ENCODE measurements at places on chromosomes 4 and X.

DNA sequence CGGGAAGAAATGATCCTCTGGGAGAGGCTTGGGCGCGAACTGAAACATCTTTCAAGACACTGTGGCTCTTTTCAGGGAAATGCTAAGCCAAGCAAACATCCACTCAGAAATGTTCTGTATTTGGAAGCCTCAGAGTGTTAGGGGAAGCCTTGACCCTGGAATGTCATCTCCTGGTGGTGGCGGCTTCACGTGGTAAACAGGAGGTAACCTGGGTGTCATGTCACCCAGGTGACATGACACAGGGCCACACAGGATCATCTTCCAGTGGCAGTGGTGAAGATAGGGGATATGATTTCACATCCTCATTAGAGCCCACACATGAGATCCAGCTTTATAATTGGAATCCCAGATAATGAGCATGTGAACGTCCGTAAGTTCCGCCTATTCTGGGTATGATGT lies 140.0 kb downstream of the TBL1X start:
- DNase-seq, result no peak

- no peak for DNase-seq
Measured at GRCh38 chr4:113919145-113919544, 60.3 kb downstream of the ARSJ start.

DNA sequence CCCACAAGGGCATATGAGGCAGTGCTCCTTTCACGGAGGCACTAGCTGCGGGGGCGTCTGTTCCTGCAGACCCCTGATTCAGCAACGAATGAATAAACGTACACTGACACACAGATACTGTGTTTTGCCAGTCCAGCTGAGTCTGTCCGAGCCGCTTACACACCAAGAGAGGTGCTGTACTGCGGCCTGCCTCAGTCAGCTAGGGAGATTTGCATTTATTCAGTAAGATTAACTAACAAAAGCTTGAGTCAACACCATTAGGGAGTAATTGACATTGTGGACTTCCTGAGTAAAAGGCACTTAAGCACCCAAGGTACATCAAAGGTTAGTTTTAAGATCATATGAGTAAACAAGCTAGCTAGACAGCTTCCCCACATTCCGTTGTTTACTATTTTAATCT lies 31.0 kb upstream of the BEX4 start:
- DNase-seq, result no peak

- no peak for DNase-seq
Measured at GRCh38 chr4:105966051-105966450, 70.8 kb downstream of the NPNT start.

GRCh38 chrX:43373032-43373431 lies 283.1 kb upstream of the MAOA start:
- no peak for DNase-seq

DNA sequence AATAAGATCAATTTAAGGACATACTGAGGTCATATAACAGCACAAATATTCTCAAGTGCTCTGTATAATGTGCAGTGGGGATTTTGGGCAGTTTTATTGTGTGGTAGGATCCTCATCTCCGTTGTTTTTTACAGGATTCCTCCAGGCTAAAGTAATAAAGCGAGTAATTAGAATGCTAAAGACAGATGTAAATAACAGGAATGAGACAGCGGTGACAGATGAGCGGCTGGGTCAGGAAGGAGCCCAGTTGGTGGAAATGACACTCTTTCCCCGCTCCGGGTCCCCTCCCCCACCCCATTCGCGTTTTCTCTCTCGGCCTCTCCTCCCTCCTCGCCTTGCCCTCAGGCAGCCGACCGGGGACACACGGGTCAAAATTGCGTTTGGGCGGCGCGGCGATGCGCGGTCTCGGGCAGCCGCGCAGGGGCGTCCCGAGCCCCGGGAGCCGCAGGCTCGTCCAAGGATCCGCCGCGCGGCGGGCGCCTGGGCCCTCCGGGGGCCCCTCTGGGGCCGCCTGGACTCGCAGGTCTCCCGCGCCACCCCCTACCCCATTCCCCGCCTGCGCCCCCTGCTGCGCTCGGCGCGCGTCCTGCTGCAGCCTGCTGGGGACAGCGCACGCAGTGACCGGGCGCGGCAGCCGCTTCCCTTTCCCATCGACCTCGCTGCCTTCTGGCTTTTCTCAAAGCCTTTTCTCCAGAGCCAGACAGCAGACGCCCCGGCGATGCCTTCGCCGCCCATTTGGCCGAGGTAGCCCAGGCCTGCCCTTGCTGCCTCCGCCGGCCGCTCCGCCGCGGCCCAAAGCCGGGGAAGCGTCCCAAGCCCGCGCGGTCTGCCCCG lies 16.2 kb downstream of the POU4F2 start:
- DNase-seq, result no peak

- DNase-seq, result no peak
Measured at GRCh38 chr4:189002475-189002874, 863.2 kb downstream of the TRIML1 start.

DNA sequence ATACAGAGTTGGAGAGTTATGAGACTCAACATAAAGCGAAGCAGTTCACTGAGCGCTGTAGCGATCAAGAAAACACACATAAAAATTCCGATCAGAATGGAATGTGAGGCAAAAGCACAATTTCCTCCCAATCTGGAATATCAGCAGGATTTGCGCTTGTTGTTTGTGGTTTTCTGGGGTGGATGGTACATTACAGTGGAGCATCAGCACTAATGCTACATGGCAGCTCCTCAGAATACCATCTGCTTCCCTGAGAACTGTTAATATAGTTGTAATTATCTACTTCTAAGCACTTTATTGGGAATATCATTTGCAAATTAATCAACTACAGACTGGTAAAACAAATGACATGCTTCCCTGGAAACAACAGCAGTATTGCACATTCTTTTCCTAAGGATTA lies 324.1 kb upstream of the PPARGC1A start:
- DNase-seq, result no peak

- DNase-seq, result no peak
Measured at GRCh38 chr4:184416913-184417734, 57.2 kb downstream of the IRF2 start.

Measured in NCI-H1436 treated with DMSO at 0.1 percent for 48 hours (cell line).